ENCODE measurements at places on chromosomes 2 and 18.

DNA sequence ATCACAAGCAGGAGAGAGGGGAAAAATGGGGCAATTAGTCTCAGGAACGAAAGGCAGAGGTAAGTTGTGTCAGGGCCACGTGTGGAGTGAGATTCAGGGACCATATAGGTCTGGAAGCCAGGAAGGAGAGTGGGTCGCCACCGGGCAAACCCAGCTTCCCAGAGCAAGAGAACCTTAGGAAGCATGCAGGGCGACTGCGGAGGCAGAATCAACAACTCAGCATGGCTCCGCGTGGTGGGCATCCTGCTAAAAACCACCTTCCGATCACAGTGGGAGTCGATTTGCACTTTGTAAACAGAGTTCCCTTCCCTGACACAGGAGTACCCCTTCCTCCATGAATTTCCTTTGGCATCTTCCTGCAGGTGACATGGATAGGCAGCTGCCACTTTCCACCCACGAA lies 114.6 kb downstream of the TTC32 start:
- no peak for DNase-seq

DNA sequence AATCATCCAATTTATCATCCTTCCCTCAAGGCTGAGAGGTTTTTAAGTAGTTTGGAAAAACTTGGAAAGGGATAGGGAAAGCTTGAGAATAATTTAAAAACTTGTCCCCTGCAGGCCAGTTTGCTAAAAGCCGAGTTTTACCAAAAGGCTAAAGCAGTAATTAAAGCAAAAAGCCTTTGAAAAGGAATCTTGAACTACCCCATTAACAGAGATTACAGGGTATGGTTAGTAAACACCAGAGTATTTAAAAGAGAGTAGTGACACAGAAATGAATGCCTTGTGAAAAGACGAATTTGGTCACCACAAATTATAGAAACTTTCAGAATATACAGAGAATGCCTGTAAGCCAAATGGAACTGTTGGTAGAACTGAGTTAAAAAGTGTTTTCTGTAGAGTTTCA lies 85.0 kb downstream of the FMNL2 start:
- no peak for DNase-seq

DNA sequence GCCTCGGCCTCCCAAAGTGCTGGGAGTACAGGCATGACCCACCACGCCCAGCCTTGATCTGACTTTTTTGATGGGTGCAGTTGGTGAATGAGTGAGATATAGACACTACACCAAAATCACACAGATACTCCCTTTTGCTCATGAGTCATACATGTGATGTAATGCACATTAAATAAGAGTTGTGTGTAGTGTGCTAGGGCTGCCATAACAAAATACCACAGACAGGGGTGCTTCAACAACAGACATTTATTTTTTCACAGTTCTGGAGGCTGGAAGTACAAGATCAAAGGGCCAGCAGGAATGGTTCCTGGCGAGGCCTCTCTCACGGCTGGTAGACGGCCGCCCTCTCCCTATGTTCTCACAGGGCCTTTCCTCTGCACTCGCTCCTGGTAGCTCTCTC lies 46.6 kb downstream of the GBX2 start:
- DNase-seq, result no peak

DNA sequence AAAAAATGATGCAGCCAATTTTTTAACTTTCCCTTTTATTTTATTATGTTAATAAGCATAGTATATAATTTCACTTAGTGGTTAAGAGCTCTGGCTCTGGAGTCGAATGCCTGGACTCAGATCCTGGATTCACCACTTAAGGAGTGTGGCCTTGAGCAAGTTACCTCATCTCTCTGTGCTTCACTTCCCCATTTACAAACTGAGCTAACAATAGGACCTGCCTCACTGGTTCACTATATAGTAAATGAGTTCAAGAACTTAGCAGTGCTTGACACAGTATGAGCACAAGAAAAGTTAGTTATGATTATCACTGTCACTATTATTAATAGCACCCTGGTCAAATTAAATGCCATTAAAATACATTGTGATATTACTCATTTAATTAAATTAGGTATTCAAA lies 30.6 kb downstream of the SCN3A start:
- DNase-seq, result no peak

DNA sequence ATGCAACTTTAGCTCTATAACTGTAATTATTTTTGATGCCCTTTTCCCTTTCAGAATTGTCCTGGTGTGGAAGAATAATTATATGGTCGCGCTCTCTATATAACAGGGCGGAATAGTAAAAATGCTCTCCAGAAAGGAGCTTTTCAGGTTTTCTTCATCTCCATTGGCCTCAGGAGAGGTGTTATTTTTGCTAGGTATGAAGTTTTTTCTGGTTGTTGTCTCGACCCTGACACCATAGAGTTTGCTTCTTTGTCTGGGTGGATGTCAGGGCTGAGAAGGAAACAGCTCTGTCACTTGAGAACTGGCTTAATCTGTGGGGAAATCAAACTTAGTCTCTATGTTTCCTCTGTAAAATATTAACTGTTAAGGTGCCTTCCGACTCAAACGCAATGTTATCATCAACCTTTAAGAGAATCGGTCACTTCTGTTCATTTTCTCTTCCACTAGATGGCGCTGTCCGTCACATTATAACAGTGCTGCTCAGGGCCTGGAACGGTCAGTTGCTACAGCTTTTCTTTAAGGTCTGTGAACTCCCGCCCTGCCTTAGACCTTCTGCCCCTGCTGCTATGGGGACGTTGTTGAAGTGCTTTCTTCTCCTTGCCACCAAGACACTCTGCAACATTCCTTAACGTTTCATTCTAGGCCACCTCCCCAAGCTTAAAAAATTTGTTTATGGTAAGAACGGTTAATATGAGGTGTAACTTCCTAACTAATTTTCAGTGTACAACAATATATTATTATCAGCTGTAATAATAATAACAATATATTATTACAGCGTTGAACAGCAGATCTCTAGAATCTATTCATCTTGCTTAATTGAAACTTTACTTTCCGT lies 23.8 kb upstream of the SERPINB12 start:
- DNase-seq, result peak; percentile 56

DNA sequence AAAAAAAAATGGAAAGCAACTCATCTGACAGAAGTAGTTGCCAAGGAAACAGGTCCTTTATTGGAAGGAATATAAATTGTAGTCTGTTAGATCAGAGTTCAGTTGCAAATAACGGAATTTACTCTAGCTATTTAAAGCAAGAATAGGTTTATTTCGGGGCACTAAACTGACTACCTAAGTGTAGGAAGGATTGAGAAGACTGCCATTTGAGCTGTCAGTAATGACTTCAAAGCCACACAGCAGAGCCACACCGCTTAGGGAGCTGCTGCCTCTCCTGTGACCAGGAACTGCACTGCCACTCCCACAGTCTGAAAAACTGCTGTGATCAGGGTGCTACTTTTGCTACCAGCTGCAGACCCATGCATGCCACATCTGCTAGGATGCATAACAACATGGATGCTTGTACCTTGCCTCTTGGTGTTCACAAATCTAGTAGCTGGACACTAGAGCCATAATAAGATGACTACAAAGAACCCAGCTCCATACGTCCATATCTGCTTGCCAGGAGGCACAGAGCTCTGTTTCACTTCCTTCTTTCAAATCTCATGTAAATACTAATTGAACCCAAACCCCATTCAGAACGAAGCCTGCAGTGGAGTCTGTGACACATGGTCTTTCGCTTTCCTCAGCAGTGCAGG lies 2.2 kb downstream of the DSG2 start:
- no peak for DNase-seq

- no peak for DNase-seq
Measured at GRCh38 chr2:29475499-29475898, 360.3 kb downstream of the CLIP4 start.

DNA sequence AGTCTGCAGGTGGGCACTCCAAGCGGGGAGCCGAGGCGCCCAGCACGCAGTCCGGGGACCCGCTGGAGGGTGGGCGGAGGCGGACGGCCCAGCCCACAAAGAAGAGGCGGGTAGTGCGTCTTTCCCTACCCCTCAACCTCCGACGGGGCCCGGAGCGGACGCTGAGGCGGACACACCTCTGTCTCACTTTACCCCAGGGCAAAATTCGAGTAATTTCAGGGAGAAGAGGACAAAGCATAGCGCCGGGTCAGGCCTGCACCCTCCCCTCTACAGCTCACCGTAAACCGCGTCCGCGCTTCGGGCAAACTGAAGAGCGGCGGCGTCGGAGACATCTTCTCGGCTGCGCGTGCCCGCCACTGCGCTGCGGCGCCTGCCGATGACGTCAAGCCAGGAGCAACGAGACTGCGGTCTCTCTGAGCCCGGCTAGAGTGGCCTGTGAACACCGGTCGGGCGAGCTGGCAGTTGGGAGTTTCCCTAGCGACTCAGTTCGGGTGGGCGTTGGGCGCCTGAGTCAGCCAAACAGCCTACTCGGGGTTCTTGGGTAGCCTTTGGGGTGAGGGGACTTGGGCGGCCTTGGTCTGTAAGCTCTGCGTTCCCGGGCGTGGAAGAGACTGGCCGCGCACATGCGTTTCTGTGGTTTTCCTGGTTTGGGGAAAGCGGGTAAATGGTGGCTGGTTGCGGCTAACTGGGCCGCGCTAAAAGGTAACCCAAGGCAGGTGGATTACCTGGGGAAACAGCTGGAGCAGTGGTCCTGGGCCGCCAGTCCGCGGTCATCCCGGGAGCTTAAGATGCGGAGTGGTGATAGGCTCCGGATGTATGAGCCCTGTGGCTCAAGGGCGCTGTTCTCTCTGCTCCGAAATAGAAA lies at the start of gene THOC1:
Gene THOC1 (minus strand): TSS at position 360 of the 865 bp plus-strand sequence. CDS start 28 bp downstream, at position 332.
- peak; percentile 80 for DNase-seq

- no peak for DNase-seq
Measured at GRCh38 chr2:149627111-149627801, 39.7 kb upstream of the MMADHC start.

DNA sequence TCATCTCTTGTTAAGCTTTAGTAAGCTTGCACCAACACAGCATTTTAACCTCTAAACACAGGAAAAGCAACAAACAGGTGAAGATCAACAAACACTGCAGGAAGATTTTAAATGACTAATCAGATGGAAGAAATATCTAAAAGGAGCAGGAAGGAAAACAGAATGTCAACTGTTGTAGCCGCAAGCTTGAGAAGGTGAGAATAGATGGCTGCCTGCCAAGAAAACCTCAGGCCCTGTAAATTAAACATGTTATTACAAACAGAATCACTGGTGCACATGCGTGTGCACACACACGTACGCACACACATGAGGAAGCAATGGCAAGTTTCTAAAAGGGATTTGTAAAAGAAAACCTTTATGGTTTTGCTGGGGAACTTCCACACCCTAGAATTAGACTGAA lies 257.8 kb upstream of the GALNT5 start:
- DNase-seq, result no peak

GRCh38 chr2:176960736-176961520 lies 251.7 kb upstream of the HNRNPA3 start:
- DNase-seq, result no peak

DNA sequence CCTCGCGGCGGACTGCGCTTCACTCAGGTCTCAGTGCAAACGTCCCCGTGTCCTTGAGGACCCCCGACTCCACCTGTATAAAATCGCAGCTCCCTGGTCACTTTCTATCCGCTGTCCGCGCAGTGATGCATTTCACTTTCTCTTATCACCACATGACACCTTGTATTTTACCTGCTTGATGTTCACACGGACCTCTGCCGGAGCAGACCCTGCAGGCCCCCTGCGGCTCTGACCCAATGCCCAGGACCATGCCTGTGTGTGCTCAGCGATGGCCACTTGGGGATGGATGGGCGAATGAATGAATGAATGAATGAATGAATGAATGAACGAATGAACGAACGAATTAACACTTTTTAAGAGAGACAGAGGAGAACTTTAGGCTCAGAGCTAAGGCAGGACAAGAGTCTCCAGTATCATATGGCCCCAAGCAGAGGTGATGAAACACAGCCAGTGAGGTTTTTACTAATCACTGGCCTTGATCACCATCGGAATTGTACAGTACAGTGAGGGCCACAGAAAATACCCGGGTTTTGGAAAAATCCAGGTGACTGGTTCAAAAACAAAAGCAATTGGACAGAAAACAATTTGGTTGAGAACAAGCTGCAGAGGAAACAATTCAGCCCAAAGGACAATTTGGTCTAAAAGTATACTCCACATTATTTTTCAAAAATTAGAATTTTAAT lies 12.3 kb downstream of the ASPRV1 start:
- no peak for DNase-seq
